Activated CD4-positive, alpha-beta T cell treated with anti-CD3 and anti-CD28 coated beads, Interleukin-2, Interleukin-4, amounts not matched to agents 100 ng/mL and 50 ng/mL, durations not matched to agents 16 hours and 8 hours (primary cell): ENCODE measurements at places on chromosomes 6 and 20.

GRCh38 chr6:44342052-44342451, 398 bp upstream of the SPATS1 start:
- DNase-seq, result no peak

- no peak for DNase-seq
Measured at GRCh38 chr20:35561671-35562070, 19.8 kb downstream of the ERGIC3 start.

DNA sequence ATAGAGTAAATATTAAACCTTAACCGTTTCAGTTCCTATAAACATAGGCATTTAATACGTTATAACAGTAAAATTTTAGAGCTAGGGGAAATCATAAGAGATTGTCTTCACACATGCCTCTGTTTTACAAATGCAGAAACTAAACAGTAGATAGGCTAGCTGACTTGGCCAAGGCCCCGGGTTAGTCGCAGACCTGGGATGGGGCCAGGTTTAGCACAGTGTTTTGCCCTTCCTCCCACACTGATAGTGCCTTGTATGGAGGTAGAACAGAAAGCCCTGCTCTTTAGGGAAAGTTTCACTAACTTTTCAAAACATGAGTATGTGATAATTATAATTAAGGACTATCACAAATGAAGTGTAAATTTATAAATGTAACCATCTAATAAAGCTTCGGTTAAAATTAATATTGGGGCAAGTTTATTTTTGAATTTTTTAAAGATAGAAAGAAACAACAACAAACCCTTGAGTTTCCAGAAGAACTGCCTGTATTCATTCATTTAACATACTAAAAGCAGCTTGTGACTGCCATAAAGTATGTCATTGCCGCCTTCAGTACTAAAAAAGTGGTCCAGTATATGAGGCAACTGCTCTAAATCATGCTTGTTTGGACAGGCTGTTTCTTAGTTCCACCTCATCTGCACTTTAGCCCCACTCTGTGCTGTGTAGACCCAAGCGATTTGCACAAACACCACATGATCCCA, 62.5 kb upstream of the LOC128125822 start:
- DNase-seq, result no peak

DNA sequence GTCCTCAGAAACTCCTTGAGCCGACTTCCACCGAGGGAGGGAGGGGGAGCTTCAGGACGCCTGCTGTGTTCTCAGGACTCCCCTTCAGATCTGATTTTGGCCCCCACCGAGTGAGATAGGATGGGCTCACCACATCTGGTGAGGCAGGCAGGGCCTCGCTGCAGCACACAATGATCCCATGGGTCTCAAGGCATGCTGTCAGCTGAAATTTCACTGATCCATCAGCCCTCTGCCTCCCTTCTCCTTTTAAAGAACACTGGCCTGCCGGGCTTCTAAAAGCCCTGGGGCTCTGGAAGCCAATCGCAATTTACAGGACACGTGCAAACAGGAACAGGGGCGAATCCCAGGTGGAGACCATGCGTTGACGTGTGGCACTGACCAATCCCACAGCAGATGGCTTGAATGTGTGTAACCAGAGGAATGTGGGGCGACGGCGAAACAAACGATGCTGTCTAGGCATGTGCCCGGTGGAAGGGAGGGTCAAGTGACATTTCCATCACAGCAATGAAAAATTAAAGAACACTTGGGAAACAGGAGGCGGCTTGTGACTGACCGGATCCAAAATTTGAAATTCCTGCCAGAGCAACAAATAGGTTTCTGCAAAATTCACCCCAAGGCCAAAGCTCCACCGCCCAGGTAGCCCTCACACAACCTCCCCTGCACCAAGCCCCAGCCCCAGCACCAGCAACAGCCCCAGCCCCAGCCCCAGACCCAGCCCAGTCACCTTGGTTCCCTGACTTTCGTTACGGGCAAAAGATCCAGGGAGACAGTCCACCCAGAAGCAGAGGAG, 167.1 kb upstream of the ZNF337 start:
- DNase-seq, result no peak

DNA sequence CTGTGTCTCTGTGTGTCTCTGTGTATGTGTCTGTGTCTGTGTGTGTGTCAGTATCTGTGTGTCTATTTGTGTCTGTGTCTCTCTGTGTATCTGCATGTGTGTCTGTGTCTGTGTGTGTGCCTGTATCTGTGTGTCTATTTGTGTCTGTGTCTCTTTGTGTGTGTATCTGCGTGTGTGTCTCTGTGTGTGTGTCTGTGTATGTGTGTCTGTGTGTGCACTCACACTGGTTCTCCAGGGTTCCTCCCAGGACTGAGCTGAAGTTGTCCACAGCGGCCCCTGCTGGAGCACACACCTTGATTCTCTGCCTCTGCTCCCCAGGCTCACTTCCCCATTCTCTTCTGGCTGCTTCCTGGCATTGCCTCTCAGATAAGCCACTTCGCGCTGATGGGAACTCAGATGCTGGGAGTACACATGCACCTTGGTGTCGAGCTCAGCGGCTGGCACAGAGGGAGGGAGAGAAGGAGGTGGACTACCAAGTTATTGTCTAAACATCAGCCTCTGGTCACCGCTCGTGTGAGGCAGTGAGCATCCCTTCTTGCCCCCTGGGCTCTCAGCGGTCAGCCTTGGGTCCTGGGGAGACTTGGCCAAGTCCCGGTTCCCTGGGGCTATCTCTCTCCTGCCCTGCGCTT, 104.9 kb upstream of the NXT1 start:
- peak; percentile 13 for DNase-seq

DNA sequence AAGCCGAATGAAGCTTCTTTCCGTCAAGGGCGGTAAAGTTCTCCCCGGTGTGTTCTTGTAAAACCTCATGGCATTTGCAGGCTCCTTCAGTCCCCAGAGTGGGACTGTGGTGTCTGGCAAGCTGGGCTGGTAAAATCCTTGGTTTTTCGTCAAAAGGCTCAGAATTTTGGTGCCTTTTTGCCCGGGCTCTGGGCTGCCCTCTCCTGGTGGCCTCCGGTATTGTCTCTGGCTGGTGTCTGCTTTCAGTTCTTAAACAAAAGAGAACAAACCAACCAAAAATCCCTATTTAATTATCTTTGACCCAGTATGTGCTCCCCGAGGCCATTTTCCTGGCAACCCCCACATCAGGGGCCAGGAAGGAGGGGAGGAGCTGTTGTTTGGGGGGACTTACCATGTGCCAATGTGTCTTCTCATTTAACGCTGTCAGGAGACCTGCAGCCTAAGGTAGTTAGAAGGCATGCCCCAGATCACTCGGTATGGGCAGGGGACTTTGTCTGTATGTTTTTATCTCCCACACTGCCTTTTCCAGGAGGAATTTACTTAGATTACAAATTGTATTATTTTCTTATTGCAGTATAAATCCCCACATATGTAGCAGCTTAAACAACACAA, 11.1 kb downstream of the CDH4 start:
- peak; percentile 31 for DNase-seq

GRCh38 chr20:48465271-48465670, 362.5 kb downstream of the PREX1 start:
- no peak for DNase-seq

- DNase-seq, result no peak
Measured at GRCh38 chr6:112307707-112308106, 39.4 kb upstream of the RFPL4B start.
